ENCODE measurements at places on chromosomes 6 and 20.

DNA sequence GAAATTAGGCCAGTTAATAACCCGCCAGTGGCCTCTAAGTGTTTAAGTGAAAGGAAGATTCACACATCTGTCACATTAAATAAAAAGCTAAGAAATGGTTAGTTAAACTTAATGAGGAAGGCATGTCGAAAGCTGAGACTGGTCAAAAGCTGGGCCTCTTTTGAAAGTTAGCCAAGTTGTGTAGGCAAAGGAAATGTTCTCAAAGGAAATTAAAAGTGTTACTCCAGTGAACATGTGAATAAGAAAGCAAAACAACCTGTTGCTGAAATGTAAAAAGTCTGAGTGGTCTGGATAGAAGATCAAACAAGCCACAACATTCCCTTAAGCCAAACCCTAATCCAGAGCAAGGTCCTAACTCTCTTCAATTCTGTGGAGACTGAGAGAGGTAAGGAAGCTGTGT is 10.9 kb upstream of the MTRF1L start:
- no peak for DNase-seq

- DNase-seq, result no peak
Observed at GRCh38 chr6:132483779-132484679, 28.9 kb downstream of the STX7 start.

GRCh38 chr6:132268209-132268608 is 133.1 kb downstream of the MOXD1 start:
- DNase-seq, result no peak

- DNase-seq, result peak; percentile 93
Observed at GRCh38 chr6:150033207-150033771, 8.0 kb upstream of the RAET1L start.

DNA sequence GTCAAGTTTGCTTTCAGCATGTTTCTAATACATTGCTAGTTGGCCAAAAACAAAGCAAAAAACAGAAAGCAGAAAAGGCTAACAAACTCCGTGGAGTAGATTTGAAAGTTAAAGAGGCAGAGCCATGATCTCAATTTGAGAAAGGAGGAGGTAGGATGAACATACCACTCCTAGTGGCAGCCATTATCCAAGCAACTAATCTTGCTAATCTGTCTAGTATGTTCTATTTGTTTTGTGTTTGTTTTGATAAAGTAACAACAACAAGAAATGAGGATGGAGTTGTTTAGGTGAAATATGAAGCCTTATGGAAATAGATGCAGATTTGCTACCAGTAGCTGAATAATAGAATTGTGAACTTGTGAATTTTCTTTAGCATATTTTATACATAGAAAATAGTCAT is 295.5 kb upstream of the PRDM1 start:
- DNase-seq, result no peak

- no peak for DNase-seq
Observed at GRCh38 chr6:39772559-39773273, 19.5 kb upstream of the DAAM2 start.

DNA sequence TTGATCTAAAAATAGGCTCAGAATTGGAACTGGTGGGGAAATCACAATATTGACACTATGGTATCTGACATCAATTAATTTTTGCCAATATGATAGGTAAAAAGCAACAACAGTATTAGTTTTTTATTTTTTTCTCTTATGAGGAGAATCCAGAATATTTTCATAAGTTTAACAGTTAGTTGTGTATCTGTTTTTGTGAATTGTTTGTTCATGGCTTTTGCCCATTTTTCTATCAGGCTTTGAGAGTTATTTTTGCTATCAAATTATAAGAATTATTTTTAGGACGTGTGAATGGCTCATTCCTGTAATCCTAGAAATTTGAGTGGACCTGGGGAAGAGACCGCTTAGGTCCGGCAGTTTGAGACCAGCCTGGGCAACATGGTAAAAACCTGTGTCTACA is 608.6 kb upstream of the ADGRB3 start:
- DNase-seq, result no peak

- no peak for DNase-seq
Observed at GRCh38 chr6:43645613-43645964, 753 bp downstream of the RSPH9 start.

- no peak for DNase-seq
Observed at GRCh38 chr6:31576897-31577578, 1.7 kb downstream of the TNF start.

DNA sequence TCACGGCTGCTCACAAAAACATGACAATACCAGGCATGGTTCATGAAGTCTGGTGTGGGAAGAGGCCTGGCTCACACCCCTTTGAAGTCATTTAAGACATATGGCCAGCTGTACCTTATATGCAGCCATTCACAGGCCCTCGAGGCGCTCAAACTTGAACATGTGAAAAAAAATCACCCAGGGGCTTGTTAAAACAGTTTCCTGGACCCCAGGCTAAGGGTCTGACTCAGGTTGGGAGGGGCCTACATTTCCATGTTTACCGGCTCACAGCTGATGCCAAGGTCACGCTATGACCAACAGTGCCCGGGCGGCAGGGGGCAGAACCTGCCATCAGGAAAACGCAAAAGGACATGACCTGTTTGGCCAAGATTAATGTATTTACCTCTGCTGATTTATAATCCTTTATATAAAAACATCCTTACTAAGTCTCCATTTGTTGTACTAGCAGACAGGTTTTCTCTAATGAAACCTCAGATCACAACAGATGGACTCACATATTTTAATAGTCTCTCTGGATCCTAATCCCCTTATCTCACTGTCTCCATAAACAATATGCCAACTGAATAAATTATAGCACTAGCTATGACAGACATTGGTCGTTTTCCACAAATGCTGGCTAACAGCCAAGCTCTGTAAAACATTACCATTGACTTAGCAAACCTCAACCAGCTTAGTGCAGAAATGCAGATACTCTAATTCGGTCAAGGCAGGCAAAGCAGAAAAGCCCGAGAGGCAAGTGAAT is 19.9 kb downstream of the EZR start:
- DNase-seq, result no peak

GRCh38 chr6:133958791-133959190 is 5.8 kb downstream of the TBPL1 start:
- DNase-seq, result no peak

DNA sequence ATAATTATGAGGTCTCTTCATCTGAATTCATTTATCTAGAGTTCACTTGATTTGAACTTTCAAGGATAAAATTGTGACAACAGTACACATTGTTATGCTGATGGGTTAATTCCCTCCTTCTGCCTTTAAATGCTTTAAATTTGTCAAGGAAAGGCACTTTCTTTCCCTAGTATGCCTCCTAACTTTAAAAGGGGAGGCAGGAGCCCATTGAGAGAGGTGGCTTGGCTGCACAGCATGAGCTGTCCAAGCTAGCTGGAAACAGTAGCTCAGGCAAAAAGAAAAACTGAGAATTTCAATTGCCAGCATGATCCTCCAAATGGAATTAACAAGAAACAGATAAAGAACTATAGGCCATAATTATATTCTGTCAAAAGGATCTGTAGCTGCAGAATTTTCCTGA is 243.3 kb upstream of the GRIK2 start:
- DNase-seq, result no peak

DNA sequence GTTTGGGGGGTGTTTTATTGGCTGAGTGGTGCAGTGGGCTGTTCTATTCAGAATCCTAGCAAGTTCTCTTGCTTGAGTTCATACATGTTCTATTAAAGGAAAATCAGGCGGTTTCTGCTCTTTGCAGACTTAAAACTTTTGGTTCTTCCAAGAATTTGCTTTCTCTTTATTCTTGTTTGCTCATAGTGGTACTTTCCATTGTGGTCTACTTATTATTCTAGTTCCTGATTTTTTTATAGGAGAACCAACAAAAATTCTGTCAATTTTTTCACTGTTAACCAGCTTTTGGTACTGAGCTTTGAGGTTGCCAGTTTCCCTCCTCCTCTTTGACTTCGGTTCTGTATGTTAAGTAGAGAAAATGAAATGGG is 6.7 kb downstream of the AFDN start:
- no peak for DNase-seq

GRCh38 chr6:64325093-64325492 is 689.5 kb downstream of the PHF3 start:
- DNase-seq, result no peak

DNA sequence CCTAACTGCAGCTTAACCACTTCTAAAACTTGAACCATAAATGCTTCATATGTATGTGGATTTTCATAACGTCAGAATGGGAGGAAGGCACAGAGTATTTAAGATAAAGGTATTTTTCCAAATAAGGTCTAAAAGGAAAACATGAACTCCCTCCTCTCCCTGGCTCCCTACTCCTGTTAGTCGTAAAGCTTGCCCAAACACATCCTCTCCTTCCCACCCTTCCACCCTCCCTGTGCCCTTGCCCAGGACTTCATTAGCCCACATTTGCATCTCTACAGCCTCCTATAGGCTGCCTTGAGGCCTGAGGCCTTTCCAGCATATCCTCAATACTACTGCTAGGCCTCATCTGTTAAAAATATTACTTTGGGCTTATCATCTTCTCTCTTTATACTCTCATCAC is 17.1 kb upstream of the SMIM13 start:
- no peak for DNase-seq

GRCh38 chr6:33935439-33936080 is 131.8 kb upstream of the MLN start:
- no peak for DNase-seq

DNA sequence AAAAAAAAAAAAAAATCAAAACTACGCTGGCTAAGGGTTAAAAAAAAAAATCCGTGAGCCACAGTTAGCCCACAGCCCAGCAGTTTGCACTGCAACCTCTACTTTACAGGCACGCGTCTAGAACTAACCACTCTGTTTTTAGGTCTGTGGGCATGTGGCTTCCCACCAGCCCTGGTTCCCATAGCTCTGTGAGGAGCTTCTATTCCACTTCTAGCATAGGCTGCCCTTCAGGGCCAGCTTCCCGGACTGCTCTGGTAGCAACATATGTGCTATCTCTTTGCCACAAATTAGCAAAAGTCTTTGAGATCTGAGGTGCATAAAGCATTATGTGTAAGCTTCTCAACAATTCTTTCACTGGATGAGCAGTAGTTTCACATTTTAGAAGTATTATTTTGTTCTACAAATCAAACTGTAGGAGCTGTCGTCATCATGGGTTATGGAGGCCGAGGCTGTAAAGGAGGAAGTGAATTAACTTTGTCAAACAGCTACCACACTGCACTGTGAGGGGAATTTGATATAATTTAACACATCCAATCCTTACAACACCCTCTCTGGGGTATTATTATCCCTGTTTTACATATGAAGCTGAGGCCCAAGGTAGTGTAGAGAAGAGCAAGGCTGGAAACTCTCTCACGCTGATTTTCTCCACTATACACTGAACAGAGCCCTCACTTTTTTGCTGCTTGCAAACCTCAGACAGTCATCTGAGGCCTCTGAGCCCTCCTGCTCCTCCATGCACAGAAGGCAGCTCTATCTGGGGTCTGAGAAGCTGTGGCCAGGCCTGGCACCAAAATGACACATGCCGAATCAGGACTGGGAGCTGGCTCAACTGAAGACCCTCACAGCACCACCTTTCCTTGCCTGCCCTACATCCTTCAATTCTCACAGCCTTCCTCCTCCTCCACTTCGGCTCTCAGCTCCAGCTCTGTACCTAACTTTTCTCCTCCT is 35.4 kb downstream of the MAN1A1 start:
- DNase-seq, result no peak

GRCh38 chr6:158660333-158660754 is 10.5 kb downstream of the SYTL3 start:
- no peak for DNase-seq

DNA sequence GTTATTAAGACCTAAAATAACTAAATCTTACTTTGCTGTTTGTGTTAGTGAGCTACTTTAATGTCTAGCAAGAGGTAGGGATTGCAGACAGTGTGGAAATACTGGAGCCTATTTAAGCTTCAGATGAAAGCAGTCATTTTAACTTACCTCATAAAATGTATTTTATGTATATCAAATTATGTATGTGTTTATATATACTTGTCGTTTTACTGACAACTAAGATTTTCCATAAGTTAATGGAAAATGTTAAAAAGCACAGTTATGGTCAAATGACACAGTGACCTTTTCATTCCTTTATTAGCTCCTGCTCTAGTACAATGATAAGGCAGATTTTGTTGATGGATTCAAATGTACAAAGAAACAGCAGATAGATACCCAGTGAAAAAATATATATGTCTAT is 34.6 kb downstream of the QKI start:
- DNase-seq, result no peak

DNA sequence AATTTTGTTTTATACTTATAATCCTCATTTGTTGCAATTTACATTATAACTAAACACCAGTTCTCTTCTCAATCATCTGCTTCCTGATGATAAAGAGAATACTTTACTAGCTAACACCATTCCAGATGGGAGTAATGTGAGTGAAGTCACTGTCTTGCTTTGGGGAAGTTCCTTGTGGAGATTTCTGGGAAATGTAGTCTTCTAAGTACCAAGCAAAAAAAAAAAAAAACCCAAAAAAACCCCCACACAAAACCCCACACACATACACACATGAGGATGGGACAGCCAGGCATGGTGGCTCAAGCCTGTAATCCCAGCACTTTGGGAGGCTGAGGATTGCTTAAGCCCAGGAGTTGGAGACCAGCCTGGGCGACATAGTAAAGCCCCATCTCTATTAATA is 2.2 kb upstream of the SNPH start:
- DNase-seq, result no peak

DNA sequence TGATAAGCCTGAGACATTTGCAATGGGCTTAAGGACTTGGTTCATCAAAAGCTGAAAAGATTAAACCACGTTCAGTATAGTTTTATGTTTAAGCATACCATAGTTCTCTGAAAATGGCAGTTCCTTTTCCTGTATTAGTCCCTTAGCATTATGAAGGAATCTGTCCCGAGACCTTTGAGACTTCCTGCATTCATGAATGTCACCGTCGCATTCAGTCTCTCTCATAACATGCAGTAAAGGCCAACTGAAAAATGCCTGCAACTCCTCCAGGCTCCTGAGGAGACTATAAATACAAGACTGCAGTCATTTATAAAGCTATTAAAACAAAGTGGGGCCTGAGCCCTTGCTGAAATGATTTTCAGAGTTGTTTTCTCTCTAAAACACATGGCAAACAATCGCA is 129.1 kb downstream of the SYCP2 start:
- DNase-seq, result no peak

- no peak for DNase-seq
Observed at GRCh38 chr20:11159728-11160127, 485.9 kb upstream of the JAG1 start.

GRCh38 chr6:47535316-47536225 is 58.0 kb downstream of the CD2AP start:
- no peak for DNase-seq

DNA sequence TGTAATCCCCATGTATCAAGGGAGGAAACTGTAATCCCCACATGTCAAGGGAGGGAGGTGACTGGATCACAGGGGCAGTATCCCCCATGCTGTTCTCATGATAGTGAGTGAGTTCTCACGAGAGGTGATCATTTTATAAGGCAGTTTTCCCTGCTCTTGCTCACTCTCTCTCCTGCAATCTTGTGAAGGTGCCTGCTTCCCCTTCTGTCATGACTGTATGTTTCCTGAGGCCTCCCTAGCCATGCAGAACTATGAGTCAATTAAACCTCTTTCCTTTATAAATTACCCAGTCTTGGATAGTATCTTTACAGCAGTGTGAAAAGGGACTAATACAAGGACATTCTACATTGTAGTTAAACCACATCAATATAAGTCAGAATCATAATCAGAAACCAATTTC is 112.4 kb downstream of the BTBD9 start:
- no peak for DNase-seq

Data from vagina (tissue), 2 donors.